CD8-positive, alpha-beta memory T cell (primary cell): ENCODE measurements at places on chromosomes 6 and 20. TPM values are rescaled to one million over a fixed set of nuclear protein-coding genes. Genes with fewer than 3 reads are reported as not detected.

The C20orf173 gene
- not detected for polyA plus RNA-seq

The GJA10 gene
- polyA plus RNA-seq = not detected

The TUBE1 gene
- 11.8 TPM for polyA plus RNA-seq

The EEF1A2 gene
- polyA plus RNA-seq = 0.17 TPM

The CCNC gene
- 39.6 TPM for polyA plus RNA-seq

The NR2E1 gene
- not detected for polyA plus RNA-seq

The PKHD1 gene
- not detected for polyA plus RNA-seq
